ENCODE measurements at places on chromosomes 13 and 19.

DNA sequence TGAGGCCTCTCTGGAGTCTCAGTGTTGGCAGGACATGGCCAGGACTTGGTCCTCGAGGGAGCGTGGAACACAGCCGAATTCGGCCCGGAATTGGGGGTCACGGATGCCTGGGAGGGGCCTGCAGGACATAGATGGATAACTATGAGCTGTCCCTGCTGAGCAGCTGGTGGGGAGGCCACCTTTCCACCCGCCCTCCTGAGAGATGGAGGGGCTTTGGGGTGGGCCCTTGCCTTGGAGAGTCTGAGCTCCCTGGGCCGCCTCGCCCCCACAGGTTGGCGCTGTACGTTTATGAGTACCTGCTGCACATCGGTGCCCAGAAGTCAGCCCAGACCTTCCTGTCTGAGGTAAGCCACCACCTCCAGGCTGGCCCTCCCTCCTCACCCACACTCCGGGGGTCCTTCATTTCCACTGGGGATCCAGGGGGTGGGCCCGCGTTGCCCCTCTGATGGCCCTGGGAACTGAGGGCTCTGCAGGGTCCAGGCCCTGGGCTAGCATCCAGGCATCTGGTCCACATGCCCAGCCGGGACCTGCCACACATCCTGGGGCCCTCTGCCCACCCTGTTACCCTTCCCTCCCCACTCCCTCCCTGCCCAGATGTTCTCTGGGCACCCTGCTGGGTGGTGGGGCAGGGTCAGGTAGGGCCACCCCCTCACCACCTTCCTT, 8.0 kb downstream of the SSBP4 start:
- DNase-seq: no peak

- DNase-seq: no peak
These were observed 36.7 kb upstream of the WDFY2 start for GRCh38 chr13:51547425-51548176.

GRCh38 chr19:43595605-43595998, 332 bp downstream of the IRGQ start:
- no peak for DNase-seq

GRCh38 chr13:48923376-48923775, 52.3 kb upstream of the FNDC3A start:
- DNase-seq: no peak

GRCh38 chr19:50020481-50020880, 4.7 kb downstream of the VRK3 start:
- DNase-seq: no peak

DNA sequence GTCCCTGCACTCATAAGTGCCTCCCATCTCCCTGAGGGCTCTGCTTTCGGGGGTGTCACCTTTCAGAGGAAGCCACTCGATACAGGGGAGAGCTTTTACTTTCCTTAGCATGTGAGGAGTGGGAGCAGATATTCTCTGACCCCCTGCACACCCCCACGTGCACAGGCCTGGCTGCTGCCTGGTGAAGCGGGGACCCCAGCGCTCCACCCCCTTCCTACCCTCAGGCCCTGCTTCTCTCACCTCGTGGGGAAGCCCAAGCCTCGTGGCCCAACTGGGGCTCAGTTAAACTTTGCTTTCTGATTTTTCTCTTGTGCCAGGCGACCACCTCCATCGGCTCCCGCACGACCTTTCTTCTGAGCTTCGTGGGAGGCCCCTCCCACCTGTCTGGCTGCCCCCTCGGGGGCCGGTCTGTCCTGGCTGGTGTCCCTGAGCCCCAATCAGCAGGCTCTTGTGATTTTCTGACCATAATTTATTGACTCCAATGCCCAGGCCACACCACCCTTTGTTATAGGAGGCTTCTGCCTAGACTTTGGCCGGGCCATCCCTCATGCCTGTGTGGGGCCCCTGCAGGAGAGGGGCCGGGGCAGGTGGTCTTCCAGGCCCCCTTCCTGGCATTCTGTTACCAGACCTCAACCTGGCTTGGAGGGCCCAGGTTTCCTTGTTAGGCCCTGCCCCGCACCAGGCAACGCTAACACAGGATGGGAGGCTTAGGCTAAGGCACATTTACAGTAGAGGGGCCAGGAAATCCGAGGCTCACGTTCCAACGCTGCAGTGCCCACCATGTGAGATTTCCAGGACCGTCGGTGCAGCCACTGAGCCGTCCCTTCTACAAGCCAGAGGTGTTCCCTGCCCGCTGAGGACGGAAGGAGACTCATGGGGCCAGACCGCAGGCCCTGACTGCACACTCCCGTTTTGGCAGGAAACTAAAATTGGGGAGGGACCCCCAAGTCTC, 3.7 kb downstream of the TMED1 start:
- peak; percentile 26 for DNase-seq

DNA sequence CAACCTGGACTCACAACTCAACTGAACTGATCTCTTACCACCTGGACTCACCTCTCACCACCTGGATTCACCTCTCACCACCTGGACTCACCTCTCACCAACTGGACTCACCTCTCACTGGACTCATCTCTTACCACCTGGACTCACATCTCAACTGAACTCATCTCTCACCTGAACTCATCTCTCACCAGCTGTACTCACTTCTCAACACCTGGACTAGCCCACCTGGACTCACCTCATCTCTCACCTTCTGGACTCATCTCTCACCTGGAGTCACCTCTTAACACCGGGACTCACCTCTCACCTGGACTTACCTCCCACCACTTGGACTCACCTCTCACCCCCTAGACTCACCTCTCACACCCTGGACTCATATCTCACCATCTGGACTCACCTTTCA, 7.3 kb upstream of the CASP14 start:
- DNase-seq: no peak

DNA sequence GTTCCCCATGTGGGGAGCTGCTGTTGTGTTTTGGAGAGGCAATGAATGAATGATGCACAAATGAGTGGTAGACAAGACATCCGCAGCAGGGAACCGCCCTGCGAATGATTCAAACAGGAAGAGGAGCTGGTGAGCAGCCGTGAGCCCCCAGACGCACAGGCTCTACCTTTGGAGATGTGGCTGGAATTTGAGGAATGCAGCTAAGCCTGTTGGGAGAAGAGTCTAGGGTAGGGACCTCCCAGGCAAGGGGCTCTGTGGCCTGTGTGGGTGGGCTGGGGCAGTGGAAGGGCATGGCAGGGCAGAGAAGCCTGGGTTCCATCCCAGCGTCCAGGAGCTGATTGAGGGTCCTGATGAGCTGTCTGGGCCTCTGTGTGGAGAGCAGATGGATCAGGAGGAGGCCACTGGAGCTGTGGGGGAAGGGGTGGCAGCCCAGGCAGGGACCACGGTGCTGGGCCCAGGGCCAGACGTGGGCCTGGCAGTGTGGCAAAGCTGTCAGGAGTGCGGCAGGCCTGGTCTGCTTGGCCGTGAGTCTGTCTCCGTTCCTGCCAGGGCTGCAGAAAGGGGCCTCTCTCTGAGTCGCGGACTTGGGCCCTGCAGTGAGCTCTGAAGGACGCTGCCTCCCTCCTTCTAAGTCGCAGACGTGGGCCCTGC, 41.8 kb upstream of the DCUN1D2 start:
- DNase-seq: peak; percentile 13

GRCh38 chr13:105007166-105007808, 1528.2 kb downstream of the EFNB2 start:
- no peak for DNase-seq

DNA sequence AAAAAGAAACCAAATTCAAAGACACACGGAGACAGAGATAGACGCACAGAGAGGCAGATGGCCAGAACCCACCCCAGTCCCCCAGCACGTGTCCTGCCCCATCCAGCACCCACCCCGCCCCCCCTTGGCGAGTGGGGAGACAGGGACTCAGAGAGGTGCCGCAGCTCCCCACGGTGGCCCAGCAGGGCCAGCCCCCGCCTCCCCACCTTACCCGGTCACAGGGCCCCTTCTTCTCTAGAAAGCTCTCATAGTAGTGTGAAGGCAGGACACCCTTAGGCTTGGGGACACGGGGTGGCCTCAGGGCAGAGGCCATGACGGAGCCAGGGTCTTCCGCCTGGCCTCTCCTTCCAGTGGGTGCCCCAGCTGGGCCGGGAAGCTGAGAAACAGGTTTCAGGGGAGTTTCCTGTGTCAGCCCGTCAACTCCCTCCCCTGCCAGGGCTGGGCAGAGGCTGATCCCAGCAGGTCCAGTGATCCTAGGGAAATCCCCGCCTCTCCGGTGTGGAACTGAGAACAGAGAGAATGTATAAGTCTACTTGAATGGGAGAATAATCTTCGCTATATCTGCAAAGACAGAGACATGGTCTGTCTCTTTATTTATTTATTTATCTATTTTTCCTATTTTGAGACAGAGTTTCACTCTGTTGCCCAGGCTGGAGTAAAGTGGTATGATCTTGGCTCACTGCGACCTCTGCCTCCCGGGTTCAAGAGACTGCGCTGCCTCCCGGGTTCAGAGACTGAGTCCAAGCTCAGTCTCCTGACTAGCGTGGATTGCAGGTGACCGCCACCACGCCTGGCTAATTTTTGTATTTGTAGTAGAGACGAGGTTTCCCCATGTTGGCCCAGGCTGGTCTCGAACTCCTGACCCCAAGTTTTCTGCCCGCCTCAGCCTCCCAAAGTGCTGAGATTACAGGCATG, at the start of gene STAP2:
TSS of gene STAP2 (minus strand) at position 387 of the 915 bp plus-strand sequence. CDS start at position 313, 74 bp downstream.
- peak; percentile 67 for DNase-seq

DNA sequence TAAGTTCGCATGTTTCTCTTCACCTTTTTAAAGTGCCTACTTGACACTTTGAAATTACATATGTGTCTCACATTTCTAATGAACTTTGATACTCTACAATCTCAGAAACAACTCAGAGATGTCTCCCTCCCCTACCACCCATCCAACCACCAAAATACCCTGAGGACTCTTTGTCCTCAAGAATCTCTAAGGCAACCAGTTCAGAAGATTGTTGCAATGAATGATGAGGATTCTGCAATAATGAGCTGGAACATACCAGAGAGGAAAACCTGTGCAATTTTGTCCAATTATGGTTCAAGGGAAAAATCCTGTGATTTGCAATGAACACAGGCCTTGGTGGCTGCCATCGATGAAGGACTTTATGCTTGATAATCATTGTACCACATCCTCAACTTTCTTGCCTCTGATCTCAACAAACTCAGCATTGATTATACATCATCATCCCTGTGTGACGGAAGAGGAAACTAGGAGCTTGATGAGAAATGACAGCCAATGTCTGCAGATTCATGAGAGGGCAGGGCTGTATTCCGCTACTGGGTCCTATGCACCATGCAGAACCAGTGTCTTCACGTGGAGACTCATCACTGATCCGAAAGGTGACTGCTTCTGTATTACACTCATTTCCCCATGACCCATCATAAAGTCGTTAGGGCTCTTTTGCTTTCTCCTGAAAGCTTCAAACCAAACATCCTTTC, 1.1 kb downstream of the FPR1 start:
- DNase-seq: no peak

GRCh38 chr19:55350620-55351315, 3.8 kb downstream of the COX6B2 start:
- DNase-seq: no peak

DNA sequence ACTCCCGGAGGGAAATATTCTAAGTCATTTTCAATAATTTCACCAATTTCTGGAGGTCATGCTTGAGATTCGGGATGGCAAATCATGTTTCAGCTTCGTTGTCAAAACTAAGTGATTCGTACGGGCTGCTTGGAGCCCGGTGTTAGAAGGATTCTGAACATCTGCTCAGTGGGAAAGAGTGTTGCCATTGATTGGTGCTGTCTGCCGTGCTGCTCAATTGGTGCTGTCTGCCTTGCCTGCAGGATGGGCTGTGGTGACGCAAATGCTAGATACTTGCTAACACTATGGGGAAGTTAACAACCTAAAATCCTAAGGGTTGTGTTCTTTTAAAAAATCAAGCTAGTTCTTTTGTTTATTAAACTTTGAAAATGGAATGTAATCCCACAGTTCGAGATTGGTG, 17.3 kb upstream of the CACNG8 start:
- no peak for DNase-seq

DNA sequence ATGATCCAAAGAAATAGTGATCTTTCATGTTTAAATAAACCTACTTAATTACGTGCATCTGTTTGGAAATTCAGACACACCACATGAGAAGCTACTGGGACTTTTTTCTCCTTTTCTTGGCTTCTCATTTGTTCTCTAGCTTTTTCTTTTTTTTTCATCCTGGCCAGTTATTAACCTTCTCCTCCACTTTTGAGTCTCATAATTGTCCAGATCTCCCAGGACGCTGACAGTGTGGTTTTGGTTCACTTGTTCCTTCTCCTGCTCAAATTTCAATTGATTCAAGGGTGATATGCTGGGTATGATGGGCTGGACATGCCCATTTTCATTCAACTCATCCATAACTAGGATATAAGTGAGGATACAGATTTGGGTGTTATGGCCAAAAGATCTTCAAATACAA, 152.3 kb downstream of the TM9SF2 start:
- no peak for DNase-seq

DNA sequence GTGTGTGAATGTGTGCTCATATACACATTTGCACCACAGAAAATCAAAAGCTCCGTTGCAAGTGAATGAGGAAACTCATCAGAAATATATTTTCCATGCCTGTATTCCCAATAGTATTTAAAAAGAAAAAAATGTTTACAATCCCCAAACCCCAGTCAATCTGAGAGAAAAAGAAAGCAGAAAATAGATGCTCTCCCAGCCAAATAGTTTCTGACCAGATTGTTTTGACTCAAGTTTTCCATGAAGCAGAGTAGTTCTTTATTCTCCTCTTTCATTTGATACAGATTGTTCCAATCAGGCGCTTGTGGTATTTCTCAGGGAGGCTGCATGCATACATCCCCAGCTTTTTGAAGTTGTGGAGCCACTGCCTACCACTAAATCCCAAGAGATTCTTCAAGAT, 110.6 kb downstream of the STARD13 start:
- no peak for DNase-seq

- DNase-seq: no peak
These were observed 20.4 kb downstream of the AMER2 start for GRCh38 chr13:25151626-25152195.

GRCh38 chr19:31119951-31120690, 229.1 kb downstream of the TSHZ3 start:
- DNase-seq: no peak

DNA sequence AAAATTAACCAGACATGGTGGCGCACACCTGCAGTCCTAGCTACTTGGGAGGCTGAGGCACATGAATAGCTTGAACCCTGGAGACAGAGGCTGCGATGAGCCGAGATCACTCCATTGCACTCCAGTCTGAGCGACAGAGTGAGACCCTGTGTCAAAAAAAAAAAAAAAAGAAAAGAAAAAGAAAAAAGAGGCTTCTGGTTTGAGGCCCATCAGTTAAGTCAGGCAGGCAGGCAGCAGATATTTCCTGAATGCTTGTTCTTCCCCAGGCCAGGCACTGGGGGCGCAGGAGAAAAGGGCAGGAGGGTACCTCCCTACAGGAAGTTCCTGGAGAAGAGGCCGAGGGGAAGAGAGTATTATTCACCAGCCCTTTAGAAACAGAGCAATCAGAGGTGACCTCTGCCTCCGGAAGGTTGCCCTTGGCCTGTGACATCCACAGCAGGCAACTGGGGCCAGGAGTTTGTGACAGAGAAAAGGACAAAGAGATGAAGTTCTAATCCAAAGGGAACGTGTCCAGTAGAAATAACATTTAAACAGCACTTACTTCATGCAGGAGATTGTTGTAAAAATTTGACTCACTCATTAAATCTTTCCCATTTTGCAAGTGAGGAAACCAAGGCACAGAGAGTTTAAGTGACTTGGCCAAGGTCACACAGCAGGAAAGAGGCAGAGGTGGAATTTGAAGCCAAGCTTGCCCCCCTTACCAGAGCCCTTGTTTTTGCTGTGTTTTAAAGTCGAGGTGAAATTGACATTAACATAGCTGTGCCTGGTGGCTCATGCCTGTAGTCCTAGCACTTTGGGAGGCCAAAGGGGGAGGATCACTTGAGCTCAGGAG, 4.3 kb upstream of the RLN3 start:
- DNase-seq: no peak
